H7 (cell line): ENCODE measurements at places on chromosomes 2 and 18.
A peak's percentile ranks its signal among the peaks of the same experiment; 100 is the strongest.

DNA sequence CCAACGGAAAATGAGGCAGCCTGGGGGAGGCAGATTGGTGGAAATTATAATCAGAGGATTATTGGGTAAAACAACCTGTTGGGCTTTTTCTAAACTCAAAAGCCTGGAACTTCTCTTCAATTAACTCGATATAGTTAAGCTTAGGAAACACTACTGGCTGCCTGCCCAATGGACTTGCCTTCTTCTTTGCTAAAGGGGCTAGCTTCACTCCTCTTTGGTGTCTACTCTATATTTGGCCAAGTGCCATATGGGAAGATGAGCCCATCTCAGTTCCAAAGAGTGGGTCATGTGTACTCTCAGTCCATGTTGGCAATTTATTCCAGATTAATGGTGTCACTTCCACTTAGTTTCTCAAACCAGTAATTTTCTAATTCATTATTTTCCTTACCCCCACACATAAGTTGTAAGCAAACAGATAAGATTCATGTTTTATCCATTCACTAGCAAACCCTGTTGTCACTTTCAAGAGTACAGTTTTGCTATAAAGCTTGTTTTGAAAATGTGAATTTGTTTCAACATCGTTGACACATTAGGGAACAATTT is 34.3 kb downstream of the DARS1 start:
- DNase-seq, result no peak

DNA sequence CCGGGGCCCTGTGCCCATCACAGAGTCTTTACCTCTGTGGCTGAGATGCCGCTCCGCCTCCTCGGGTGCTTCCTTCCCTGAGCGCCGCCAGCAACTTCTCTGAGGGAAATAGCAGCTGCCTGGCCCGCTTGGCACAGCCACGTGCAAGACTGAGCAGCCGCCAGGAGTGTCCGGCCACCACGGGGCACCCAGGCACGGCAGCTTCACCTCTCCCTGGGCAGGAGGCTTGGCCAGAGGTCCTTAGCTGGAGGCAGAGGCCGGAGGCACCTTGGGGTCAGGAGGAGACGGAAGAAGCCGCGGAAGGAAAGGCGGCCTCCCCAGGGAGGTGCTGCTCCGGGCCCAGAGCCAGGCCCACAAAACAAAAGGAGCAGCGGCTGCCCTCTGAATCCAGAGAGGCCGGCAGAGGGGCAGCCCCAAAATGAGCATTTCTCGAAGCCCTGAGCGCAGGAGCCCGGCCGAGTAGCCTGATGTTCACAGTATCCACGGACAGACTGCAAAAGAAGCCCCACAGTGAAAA is 6.0 kb upstream of the LIMS2 start:
- DNase-seq, result peak; percentile 70

DNA sequence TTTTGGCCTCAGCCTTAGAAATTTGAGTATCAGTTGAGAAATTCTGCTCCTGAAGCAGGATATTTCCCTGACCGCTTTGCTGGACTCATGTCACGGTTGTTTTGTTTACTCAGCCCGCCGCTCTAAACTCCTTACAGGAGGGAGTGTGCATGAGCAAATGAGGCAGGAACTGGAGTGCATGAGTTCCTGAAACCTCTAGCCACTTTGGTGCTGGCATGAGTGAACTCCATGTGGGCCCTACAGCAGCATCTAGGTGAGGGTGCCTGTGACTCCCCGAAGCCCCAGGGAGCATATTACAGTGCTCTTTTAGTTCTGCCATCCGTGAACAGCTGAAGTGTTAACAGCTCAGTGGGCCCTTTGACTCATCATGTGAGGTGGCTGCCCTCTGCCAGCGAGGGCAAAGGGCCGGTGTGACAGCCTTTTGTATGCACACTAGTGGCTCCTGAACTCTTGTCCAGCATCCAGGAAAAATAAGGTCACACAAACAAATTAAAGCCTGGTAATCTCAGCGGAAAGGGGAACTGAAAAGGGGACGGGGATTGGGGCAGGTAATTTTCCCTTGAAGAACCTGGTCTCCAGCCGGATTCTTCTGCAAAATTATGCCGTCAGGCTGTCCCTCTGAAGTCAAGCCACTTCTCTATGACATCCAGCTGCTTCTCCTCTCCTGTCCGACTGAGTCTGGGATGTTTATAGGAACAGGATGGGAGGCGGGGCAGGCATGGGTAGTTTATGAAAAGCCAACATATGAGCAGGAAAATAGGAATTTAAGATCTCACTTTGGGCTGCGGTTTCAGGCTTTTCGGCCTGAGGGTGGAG is 1668.7 kb downstream of the SUCLG1 start:
- no peak for DNase-seq

- no peak for DNase-seq
Measured at GRCh38 chr2:85913884-85914881, 25.4 kb upstream of the ST3GAL5 start.

DNA sequence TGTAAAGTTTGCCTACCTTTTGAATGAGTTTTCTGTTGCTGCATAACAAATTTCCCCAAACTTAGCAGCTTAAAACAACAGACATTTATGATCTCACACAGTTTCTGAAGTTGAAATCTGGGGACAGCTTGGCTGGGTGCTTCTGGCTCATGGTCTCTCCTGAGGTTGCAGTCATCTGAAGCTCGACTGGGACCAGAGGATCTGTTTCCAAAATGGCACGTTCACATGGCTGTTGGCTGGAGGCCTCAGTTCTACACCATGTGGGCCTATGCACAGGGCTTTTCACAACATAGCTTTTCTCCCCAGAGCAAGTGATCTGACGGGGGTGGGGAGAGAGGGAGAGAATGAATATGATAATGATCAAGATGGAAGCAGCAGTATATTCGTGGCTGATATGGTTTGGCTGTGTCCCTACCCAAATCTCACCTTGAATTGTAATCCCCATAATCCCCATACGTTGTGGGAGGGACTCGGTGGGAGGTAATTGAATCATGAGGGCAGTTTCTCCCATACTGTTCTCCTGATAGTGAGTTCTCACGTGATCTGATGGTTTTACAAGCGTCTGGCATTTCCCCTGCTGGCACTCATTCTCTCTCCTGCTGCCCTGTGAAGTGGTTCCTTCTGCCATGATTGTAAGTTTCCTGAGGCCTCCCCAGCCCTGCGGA is 3.5 kb downstream of the RALB start:
- peak; percentile 11 for DNase-seq

DNA sequence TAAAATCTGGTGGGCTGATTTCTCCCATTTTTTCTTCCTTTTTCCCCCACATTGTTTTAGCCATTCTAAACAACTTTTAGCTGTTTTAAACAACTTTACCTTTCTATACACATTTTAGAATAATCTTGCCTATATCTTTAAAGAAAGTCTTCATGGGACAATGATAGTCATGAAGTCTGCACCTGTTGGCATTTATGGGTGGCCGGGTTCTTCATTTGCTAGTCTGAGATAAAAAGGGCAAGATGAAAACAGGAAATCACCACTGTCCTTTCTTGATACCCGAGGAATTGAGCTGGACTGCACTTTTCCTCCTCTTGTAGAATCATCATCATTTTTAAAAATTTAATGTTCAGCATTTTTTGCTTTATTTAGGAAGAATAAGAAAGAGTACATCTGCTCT is 104.5 kb downstream of the ATP9B start:
- DNase-seq, result no peak

- no peak for DNase-seq
Measured at GRCh38 chr18:240175-240574, 27.7 kb downstream of the THOC1 start.

DNA sequence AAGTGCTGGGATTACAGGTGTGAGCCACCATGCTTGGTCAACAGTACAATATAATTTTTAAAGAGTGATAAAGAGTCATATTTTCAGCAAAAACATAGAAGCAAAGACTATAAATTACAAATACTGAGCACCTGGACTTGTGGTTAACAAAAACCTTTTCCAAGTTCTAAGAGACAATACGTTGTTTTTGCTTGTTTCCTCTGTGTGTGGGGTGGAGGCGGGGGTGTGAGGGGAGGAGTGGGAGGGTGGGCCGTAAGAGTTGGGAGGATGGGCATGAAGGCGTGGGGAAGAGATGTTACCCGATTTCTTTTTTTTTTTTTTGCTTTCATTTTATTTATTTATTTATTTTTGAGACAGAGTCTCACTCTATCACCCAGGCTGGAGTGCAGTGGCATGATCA is 78.0 kb upstream of the WIPF1 start:
- no peak for DNase-seq

DNA sequence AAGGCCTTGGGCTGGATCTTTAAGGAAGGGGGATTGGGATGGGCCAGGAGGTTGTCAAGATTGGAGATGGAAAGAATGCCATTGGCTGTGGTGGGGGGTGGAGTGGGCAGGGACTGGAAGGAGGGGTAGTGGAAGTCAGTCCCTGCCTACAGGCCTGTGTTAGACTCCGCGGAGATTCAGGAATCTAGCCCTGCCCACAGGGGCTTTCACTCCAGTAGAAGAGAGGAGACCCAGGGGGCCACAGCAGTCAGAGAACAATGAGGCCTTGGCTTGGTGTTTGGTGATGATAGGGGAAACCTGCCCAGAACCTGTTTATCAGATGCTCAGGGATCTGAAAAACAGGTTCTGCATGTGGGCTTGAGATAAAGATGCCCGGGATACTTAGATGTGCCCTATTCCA is 6.1 kb downstream of the STEAP3 start:
- peak; percentile 77 for DNase-seq

DNA sequence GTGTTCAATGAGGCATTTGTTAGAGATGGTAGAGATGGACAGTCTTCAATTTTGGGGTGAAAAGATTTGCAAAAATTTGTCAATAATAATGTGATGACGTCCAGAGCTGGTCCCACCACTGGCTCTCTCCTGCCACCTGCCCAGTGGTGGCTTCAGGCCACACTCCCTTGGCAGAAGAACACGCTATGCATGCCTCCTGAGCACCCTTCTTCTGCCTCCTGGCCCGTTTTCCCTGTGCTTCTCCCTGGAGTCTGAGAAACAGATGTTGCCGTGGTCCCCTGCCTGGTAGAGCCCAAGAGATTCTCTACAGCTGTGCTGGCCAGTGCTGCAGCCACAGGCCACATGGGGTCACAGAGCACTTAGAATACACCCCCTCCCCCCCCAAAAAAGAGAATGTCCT is 33.6 kb downstream of the INPP5D start:
- DNase-seq, result no peak

DNA sequence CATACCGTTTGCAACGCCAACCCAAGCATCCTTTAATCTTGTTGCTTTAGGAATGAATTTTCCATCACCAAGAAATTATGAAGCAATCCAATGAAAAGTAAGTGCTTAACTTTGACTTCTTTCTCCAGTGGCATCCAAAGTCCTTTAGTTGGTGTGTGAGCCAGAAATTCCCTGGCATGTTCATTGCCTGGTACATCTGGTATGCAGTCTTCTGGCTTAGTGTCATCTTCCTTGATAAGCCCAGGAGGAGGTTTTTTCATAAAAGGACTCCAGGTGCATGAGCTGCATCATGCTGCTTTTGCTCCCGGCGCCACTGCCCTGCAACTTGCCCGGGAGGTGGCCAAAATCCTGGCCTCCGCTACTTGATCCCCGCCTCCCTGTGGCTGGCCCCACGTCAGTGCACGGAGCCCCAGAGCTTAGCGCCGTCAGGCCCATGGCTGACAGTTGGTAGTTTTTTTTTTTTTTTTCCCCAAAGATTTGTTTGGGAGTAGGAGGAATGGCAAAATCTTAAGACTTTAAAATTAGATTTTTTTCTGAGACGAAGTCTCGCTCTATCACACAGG is 58.7 kb downstream of the PUM2 start:
- peak; percentile 36 for DNase-seq

- DNase-seq, result no peak
Measured at GRCh38 chr2:125707611-125708010, 948.3 kb upstream of the GYPC start.

DNA sequence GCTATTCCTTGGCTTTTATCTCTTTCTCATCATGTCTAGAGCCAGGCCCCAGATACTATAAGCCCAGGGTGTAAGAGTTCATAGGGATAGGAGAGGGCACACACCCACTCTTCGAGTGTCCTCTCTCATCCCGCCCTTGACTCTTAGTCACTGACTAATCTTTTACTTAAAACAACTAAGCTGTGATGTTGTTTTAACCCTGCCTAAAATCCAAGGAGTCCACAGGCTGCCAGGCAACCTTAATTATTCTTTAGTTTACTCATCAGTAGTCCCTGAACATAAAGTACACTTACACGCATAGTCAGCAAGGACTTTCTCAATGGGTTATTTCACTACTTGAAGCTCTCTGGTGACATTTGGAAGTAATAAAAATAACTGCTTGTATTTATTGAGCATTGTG is 28.4 kb downstream of the GREB1L start:
- DNase-seq, result no peak

- no peak for DNase-seq
Measured at GRCh38 chr2:20738772-20739171, 71.8 kb downstream of the GDF7 start.

GRCh38 chr18:79402977-79403722 is 7.4 kb downstream of the NFATC1 start:
- peak; percentile 82 for DNase-seq

DNA sequence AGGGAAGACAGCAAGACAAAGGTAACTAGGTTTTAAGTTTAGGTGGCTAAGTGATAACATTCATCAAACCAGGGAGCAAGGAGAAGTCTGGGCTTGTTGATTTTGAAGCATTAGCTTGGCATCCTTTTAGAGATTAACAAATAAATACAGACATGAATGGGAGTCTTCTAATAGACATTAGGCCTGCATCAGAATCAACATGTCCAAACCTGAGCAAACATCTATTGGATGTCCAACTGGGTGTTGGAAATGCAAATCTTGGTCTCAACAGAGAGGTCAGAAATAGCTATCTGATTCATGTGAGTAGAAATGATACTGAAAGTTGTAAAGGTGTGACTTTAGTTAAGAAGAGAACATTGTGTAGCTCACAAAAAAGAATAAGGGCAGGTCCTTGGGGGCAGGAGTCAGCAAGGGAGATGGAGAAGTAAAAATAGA is 85.5 kb upstream of the RND3 start:
- DNase-seq, result no peak

GRCh38 chr18:21406116-21406515 is 164.1 kb downstream of the GREB1L start:
- DNase-seq, result no peak

DNA sequence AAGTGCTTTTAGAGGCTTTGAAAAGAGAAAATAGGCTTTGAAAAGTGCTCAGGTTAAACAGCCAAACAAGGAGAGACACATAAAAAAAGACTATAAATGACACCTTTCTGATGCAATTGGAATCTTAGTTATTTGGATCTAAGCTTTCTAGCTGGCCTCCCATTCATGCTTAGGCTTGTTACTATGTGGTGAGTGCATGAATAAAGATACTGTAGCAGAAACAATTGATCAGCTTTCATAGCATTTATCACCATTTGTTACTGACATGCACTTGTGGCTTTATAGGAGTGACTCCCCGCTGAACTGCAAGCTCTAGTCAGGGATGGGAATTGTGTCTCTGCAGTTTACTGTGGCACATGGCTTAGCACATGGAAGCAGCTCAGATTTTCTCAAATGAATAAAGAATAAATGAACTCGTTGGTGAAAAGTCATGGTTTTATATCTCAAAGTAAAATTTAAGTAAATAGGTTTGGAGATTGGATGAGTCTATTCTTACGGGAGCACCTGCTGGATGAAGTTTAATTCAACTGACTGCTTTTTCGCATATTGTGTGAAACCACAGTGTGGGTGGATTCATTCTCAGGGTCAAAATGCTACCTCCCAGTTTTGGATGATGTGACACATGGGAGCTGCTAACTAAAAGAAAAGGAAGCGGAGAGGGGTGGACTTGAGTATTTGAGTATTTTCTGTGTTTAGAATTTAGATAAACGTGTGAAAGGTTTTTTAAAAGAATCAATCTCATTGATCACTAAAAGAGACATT is 91.1 kb upstream of the NOL4 start:
- DNase-seq, result no peak
